ENCODE measurements at places on chromosomes 4 and X. TPM values are rescaled to one million over a fixed set of nuclear protein-coding genes. Genes with fewer than 3 reads are reported as not detected.

DNA sequence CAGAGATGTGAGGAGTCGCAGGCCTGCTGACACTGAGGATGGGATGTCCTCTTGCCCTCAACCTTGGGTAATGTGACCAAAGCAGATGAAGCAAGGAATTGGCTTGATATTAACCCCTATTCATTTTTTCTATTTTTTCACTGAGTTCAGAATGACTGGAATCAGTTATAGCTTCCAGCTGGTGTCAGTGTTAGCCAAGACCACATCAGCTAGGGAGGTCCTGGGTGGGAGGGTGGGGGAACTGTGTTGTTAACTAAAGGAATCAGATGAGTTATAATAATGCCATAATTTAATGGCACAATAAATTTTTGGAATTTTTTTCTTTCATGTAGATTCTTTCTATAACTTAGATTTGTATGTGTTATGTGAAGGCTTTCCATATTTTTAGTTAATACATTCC lies 91.9 kb downstream of the EGF start:
- DNase-seq: no peak

- DNase-seq: no peak
Measured at GRCh38 chr4:77185686-77186085, 28.7 kb downstream of the CCNG2 start.

DNA sequence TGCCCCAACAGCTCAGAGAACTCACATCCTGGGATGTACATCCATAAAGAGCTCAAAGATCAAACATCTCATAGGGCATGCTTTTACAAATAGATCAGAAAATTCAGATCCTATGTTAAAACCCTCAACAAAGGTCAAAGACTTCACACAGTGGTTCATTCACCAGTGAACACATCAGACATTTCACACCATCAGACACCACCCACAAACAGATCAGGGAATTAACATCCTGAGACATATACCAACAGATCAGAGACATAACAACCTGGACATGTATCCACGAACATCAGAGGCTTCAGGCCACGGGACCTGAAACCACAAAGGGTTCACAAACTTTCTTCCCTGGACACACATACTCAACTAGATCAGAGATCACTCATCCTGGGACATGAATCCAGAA lies 23.4 kb downstream of the SUV39H1 start:
- DNase-seq: no peak

- DNase-seq: no peak
Measured at GRCh38 chrX:96846841-96847240, 36.9 kb upstream of the RPA4 start.

- DNase-seq: no peak
Measured at GRCh38 chr4:45640281-45640680, 483.6 kb downstream of the GABRG1 start.

- no peak for DNase-seq
Measured at GRCh38 chr4:11529625-11530201, 101.0 kb upstream of the HS3ST1 start.

DNA sequence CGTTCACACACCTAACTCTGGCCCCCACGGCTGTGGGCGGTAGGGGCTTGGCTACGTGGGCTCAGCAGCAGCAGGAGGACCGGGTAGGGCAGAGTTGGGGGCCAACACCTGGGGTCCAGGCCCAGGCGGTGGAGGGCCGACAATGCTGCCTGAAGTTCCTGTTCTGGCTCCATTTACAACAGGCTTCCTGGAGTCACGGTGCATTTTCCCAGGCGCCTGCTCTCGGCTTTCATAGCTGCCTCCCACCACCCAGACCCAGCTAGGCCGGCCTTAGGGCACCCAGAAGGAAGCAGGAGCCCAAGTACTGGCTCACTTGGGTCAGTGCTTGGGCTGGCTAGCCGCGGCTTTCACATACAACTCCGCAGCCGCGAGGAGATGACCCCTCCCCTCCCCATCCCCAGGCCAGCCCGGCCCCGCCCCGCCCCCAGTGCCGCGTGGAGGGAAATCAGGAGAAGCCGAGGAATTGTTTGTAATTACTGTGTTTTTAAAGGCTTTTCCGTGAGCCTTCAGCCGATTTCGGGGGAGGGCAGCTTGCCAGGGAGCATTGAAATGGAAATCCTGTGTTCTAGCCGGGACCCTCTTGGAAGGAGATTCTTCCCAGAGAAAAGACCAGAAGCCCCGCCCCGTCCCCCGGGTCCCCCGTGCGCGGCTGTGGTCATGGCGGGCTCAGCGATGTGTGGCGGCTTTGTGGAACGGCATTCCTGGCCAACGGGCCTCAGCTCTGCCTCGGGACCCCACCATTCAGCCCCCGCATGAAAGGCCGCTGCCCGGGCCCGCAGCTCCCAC lies 28.5 kb downstream of the PJA1 start:
- no peak for DNase-seq

DNA sequence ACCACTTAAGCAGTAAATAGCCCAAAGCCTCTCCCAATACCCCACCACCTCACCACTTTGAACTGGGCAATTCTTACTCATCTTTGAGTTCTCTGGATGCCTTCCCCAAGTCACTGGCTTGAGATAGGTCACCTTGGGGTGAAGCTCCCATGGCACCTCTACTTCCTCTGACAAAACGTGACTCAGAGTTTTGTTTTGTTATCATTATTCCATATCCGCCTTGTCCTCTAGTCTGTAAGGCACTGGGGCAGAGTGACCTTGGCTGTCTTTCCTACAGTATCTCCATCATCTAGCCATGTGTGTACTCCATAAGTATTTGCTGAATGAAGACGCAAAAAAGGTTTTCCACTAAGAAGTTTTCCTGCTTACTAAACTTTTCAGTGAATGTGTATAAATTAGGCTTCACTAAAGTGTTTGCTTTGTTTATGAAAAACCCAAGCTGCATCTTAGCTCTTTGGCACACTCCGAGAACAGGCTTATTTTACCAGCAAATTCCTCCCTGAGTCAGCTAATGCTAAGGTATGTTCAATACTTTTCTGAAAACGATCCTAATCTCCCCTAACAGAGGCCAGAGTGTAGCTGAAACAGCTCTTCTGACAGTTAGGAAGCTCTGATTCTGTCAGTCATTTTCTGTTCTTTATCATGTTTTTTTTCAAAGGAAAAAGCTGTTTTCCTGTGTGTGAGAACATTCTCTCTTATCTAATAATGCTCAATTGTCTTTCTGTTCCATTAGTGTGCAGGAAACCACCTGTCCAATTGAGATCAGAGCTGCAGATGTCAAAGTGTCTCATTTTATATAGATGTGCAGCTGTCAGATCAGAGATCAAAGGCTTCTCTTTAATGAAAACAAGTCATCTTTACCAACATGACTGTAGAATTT lies 30.2 kb upstream of the TSPAN5 start:
- DNase-seq: no peak

The MAGEA2 gene
- total RNA-seq: not detected

The PAPSS1 gene
- 36.9 TPM for total RNA-seq

The CD99L2 gene
- total RNA-seq: 12.0 TPM

All from activated T-helper 2 cell treated with anti-CD3 and anti-CD28 coated beads, Interferon-gamma antibody, Interleukin-2, Interleukin-4, amounts not matched to agents 10 μg/mL and 5 μg/mL and 100 μg/mL, durations not matched to agents 14 hours and 24 hours and 36 hours (primary cell).